T-helper 2 cell (primary cell): ENCODE measurements at places on chromosomes 1 and 21.

GRCh38 chr1:186202271-186202764 is 172.7 kb downstream of the TPR start:
- no peak for DNase-seq

DNA sequence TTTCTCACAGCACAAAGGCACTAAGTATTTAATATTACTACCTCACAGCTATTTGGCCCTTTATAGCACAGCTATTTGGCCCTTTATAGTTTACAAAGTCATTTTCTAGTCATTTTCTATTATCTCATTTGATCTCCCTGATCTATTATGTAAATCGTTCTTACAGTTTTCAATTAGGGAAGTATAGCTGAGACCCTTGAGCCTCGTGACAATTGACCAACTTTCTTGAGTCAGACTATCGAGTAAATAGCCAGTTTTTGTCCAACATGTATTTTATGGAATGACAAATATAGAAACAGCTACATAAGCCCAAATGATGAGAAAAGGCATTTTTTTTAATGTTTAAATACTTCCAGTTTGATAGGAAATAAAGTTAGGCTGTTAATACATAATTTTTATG is 7.0 kb upstream of the ANGPTL1 start:
- DNase-seq: no peak

DNA sequence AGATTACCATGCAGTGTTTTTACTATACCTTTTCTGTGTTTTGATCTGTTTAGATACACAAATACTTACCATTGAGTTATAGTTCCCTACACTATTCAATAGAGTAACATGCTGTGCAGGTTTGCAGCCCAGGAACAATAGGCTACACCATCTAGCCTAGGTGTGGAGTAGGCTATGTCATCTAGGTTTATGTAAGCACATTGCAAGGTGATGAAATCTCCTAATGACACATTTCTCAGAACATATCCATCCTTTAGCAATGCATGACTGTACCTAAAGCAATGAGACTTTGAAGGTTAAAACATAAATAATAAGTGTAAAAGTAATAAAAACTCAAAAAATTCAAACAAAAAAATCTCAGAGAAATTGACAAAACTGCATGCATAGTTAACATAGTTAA is 358.6 kb downstream of the USH2A start:
- no peak for DNase-seq

GRCh38 chr1:76568573-76569238 is 298.6 kb upstream of the ST6GALNAC5 start:
- no peak for DNase-seq

DNA sequence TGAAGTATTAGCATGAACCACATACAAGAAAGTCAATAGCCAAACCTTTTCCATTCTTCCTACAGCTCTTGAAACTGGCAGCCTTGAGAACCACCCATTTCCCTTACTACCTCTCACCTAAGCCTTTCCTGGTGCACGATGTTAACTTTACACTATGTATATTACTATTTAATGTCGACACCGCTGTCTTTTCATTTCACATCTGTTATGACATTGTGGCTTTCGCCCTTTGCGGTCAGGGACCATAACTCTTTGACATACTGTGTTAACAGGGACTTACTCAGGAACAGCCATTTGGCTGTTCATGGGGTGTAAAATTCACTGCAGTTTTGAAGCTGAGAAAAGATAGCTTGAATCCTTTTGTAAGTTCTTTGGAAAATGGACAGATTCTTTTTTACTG is 21.1 kb upstream of the GPR88 start:
- no peak for DNase-seq

GRCh38 chr21:35303085-35303484 is 254.0 kb upstream of the RUNX1 start:
- DNase-seq: no peak

DNA sequence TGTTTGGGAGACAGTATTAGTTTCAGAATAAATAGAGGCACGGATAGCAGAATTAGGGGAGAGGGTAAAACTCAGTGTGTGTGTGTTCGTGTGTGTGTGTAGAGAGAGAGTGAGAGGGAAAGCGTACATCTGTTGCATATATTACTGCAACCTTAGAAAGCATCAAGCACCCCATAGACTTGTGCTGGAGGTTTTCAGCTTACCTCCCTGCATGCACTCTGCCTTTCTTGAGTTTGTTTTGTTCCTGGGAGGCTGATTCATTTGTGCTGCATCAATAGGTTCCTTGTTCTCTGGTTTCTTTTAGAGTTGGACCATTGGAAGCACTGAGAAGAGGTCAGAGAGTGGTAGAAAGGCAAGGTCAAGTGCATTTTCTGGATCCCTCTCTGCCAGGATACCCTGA is 104.4 kb upstream of the KCNK1 start:
- no peak for DNase-seq

DNA sequence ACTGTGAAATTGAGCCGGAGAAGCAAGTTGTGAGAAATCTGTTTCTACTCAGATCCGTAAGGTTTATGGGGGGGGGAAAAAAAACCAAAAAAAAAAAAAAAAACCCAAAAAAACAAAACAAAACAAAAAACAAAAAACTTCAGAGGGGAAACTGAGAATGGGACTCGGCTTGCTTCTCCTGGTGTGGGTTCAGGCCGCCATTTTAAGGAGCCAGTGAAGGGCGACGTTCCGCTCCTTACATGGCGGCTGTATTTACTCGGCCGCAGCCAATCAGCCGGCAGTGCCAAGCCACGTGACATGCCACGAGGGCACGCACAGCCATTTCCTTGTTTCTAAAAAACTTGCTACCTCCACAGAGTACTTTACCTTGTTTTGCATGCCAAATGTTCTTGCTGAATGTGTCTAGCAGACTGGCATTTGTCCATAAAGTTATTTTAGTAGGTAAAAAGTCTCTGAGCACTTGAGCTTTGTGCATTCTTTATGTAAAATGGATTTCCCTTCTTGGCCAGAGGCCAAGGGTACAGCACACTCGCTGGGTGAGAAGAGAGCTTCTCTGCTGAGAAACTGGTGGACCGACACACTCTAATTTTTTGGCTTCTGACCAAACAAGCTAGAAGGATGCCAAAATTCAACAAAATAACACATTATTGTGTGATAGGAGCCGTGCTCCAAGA is 101.8 kb downstream of the NFIA start:
- DNase-seq: no peak

DNA sequence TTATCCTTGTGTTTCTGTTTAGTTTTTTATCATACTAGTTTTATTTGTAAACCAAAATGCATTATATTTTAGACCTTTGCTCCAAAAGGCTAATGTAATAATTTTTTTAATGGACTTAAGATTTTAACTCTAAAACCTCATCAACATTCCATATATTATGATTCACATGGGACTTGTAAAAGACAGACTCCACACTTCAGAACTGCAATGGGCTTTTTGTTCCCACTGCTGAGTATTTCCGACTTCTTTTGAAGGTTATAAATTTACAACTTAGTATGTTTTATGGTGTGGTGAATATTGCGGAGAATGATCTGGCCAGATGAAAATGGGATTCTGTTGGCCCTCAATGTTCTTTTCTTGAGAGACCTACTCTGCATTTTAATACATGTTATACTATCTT is 678.5 kb downstream of the USP25 start:
- no peak for DNase-seq

- DNase-seq: no peak
Measured at GRCh38 chr1:63638875-63639274, 45.7 kb downstream of the PGM1 start.

GRCh38 chr1:201791051-201791778 is 37.7 kb upstream of the IPO9 start:
- DNase-seq: no peak

DNA sequence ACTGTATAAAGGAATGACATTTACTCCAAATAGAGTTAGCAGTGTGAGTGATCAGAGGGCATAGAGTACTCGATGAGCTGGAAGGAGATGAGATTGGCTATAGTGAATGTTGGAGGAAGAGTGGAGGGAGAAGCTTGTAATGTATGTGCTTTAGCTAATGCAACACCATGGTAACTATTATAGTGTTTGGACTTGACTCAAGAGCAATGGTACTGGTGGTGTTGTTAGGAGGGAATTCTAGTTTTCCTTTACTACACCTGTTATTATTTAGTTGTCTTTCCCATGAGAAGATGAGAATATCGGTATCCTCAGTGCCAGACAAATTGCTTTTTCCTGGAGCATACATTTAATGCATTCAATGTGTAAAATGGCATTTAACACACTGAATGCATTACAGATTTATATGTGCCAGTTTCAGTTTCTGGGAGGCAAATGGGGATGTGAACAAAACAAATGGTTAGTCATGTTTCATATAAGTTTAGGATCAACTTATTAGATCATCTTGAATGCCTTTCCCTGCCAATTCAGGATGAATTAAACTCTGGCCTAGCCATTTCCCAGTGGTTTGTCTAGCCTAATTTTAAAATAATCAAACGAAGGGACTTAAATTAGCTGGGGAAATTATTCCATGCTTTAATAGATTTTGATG is 291.1 kb upstream of the ADAMTS5 start:
- DNase-seq: no peak

DNA sequence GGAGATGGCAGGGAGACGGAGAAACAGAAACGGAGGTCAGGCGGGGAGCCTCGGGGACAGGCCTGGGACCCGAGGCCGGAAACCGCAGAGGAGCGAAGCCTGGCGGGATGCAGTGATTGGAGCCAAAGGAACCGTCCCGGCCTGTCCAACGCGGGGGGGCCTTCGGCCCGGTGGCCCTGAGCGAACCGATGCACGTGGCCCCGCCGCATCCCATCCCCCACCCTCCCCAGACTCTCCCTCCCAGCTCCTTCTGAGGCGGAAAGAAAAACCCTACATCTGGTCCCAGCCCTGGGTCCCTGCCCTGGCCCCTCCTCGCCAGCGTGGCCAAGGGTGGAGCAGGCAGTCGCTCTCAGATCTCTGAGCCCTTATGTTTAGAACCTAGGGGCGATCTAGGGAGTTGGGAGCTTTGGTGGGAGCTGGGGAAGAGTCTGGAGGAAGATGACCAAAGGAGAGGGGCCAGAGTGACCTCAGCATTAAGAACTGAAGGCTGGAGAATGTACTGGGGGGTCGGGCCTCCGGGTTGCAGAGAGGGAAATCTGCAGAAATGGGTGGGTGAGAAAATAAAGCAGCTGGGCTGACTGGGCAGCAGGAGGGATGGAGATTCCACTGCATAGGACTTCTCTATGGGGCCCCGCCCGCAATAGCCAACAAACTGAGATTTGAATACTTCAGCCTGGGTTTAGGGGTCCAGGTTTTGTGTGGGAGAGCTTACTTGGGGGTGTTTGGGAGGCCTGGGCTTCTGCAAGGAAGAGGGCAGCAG is 1.5 kb upstream of the CRABP2 start:
- DNase-seq: no peak

DNA sequence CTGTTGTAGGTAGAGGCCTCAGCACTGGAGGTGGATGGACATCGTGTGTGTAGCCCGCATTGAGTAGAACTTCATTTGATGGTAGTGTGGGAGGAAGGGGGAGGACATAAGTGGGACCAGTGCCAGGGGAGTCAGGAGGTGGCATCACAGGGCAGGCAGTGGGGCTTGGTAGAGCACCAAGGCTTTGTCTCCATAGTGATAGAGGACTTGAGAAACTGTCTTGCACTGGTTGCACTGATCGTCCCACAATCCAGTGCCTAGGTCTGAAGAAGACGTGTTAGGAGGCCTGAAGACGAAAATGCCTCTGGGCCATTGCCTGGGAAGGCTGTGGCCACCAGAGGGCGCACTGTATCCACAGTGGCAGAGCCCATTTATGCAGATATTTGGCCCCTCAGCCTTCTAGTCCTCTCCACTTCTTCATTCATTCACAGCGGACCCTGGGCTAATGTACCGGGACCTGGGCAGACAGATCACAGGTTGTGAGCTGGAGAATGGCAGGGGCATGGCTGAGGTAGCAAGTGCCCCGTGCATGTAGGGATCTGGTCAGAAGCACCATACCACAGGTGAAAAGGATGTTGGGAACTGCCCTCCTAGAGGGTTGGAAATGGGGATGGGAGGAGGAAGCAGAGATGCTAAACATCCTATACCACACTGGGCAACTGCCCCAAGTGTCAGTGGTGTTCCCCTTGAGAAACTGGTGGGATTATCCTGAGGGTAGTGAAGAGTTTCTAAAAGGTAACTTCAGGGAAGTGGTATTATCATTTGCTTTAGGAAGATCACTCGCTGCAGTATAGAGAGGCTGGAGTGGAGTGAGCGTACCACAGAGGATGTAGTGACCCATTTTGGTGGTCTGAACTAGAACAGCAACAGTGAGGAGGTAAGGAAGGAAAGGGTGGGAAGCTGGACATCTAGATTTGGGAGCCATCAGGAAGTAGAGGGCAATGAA is 95.3 kb downstream of the PIK3R3 start:
- peak; percentile 74 for DNase-seq

DNA sequence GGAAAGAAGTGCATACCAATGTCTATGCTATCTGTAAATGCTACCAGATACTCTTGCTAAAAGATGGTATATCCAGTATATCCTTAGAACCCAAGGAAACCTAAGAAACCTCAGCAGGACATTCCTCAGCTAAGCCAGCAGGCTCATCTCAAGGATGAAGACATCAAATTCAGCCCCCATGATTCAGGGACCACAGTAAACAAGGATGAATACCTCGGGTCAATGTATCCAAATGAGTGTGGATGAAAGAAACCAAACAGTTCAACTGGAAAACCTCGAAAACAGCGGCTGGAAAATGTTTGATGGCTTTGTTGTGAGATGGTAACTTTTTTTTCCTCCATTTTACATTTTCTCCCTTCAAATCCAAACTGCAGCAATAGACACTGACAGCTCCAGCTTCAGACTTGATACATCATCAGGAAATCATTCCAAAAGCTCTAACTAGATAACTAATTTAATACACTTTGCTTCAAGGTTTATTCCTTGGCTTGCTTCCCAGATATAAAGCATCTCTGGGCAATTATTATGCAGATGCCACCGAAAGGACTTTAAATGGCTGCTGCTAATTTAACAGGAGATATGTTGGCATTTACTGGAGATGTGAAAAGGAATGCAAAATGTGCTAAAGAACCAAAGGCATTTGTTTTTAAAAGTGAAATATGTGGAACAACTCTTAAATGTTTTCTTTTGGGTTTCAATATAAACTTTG is 73.6 kb downstream of the SMYD2 start:
- DNase-seq: no peak

- DNase-seq: no peak
Measured at GRCh38 chr1:68384872-68385411, 64.8 kb downstream of the RPE65 start.

GRCh38 chr1:223341121-223341520 is 22.9 kb downstream of the SUSD4 start:
- no peak for DNase-seq

DNA sequence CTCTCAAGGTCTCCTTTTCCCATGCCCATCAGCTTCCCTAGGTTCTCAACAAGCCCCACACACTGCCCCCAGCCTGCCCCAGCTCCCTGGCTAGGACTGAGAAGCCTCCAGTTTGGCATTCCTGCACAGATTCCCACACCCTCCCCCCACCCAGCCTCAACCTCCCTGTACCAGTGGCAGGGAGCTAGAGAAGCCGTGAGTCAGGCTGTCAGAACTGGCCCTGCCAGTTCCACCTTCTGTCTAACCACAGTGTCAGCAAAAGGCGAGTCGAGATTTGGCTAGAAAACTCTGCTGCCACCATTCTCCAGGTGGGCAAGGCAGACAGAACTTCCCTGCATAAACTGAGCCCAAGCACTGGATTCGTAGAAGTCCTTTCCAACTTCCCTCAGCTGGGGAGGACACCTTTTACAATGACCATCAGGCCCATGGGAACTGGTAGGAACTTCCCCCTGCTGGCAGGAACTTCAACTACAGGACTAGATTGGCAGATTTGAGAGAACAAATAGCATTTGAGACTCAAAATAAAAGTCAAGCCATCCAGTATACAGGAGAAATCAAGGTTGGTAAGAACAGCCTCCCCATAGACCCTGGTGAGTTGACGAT is 31.0 kb downstream of the TNNT2 start:
- DNase-seq: no peak

- DNase-seq: no peak
Measured at GRCh38 chr1:226778657-226779058, 39.6 kb upstream of the ITPKB start.
